ENCODE measurements at places on chromosomes 2 and 18.

DNA sequence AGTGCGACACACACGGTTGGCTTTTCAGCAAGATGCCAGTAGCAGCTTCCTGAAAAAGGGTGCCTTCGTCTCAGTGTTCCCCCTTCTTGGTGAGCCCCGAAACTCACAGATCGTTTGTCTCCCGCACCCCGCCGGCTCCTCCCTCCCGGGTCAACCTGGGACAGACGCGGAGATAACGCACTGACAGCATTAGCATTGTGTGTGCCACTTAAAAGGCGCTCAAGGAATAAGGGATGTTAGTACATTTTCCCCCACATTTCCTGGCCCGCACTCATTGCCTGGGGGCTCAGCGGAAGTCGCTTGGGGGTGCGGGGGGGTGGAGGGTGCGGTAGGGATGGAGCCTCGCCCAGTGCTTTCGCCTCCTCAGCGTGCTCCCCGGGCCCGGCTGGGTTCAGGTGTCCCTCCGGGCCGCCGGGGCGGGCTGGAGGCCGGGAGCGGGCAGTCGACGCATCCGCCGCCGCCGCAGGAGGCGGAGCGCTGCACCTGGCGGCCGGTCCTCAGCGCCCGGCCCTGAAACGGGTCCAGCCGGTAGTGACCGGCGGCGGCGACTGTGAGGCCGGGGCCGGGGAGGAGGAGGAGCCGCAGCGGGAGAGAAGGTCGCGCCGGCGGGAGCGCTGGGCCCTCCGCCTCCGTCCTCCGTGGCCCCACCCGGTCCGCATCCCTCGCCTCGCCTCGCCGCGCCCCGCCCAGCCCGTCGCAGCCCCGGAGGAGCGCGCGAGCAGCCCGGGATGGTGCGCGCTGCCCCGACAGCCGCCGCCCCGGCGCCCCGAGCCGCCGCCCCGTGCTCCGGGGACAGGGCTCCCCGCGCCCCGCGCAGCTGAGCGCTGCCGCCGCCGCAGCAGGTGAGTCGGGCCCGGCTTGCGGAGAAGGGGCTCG is at the start of gene MFSD6:
MFSD6 (plus strand) TSS at position 694 of the 876 bp plus-strand sequence. CDS start 27,675 bp downstream, outside the sequence.
- DNase-seq, result peak; percentile 9

DNA sequence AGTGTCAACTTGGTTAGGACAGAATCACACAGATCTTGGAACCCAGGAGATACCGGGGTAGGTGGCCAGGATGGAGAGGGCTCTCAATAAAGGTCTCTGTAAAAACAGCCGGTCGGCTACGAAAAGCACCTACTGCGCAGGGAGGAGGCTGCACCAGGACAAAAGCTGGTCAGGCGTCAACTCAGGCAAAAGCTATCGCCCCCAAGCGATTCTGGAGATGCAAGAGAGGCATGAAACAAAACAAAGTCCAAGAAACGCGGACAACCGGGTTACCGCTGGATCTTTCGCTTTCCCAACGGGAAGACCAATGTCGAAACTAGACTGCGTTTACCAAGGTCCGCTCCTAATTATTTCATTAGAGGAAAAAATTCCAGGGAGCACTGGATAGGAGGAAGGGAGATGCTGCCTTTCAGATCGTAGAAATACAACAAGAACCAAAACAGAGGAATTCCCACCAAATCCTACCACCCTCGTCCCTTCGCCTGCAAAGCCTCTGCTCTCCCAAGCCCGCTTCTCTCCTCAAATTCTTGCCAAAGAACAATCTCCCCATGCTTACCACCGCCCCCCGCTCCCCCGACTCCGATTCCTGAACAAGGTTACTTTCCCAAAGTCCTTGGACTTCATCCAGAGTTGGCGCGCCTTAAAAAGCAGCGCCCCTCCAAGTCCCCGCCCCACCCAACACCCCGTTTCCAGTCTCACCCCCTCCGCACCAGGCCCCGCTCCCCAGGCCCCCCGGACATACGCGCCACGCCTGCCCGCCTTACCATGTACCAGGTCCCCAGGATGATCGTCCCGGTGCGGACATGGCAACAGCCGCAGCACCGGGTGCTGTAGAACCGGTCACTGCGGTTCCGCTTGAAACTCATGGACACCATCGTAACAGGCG is 539 bp downstream of the LAPTM4A start:
- DNase-seq, result peak; percentile 4

- no peak for DNase-seq
These were observed 154.8 kb upstream of the APCDD1 start for GRCh38 chr18:10299643-10300042.

- DNase-seq, result no peak
These were observed 83.8 kb upstream of the CCDC150 start for GRCh38 chr2:196555726-196556125.

DNA sequence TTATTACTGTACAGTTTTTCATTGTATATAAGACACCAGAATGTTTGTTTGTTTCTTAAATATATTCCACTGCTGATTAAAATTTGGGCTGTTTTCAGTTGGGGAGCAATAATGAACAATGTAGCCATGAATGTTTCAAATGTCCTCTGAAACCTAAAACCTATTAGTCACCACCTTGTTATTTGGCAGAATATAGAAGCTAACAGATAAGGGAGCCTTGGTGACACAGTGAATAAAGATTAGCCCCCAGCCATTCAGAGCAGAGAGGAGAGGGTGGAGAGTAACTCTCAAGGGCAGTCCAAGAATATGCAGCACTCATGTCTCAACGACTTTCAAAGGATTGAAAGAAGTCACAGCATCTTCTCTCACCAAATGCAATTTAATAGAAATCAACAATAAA is 43.1 kb upstream of the ATP8B1 start:
- DNase-seq, result no peak

DNA sequence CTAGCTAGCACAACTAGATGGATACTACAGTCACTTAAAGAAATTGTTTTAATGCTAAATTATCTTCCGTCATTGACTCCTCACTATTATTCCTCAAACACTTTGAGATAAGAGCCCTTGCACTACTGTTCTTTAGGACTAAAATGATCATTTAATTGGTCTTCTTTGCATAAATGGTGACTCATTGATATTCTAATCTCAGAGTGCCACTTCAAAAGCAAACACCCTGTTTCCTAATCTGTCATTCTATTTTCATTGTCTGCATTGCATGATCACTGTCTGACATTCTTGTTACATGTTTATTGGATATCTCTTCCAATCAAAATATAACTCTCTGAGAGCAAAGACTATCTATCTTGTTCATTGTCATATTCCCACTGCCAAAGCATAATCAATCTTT is 313.9 kb downstream of the EXOC6B start:
- no peak for DNase-seq

GRCh38 chr18:63312737-63313395 is 6.7 kb downstream of the BCL2 start:
- DNase-seq, result no peak

- no peak for DNase-seq
These were observed 828.3 kb upstream of the PIK3C3 start for GRCh38 chr18:41126541-41127235.

GRCh38 chr2:156576005-156576404 is 139.8 kb downstream of the GPD2 start:
- DNase-seq, result no peak

- DNase-seq, result no peak
These were observed 11.6 kb downstream of the TRPM8 start for GRCh38 chr2:233928594-233929351.

DNA sequence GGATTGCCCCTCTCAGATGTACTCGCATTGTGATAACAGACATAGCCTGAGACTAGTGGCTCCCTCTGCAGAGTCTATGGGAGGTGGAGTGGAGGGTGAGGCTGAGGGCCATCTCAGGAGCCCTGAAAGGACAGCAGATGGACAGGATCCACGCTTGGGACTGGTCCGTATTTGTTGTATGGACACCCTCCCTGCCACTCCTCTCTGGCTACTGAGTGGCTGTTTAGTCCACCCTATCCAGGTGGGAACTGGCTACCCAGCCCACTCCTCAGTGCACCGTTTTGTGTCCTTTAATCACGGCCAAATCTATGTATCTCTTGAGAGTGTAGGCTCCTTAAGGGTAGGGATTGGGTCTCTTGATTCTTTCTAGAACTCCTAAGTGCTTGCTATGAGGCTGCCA is 4.5 kb upstream of the GLI2 start:
- DNase-seq, result no peak

DNA sequence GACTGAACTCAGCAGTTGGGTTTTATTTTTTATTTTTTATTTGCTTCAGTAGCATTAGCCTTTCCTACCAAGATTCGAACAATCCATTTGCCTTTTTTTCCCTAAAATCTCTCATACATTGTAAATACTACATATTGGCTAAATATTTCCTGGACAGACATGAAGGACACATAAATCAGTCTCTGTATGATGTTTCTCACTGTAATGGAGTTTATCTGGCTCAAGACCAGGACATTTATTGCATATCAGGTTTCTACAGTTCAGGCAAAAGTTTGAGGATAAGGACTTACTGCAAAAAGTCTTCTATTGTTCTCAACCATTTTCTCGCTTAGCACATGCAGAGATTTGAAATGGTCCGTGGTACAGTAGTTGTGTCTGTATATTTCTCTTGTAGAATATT is 3.3 kb downstream of the CLUL1 start:
- no peak for DNase-seq

DNA sequence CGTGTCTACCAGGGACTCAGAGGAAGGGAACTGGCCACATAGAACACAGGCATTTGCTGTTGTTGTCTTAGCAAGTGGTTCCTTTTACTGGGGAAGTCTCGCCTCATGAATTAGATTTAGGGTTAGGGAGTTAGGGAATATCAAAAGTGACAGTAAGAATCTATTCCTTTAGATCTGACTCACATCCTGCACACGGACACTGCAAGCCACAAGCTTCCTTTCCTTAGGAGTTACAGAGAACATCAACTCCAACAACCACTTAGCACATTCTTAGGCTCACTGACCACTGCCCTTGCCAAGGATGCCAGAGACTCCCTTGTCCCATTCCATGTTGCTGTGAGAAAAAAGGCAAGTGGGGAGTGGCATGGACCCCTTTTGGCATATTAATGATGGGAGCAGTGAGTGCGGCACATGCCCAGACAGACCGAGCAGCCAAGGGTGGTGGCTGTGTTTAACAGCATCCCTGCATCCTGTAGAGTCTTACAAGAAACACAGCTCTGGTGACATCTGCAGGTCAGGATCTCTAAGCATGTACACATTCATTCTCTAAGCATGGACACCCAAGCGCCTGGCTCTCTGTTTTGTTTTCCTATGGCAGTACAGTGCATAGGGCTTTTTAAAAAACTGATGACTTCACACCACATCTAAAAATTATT is 745.6 kb upstream of the RAB6C start:
- DNase-seq, result no peak
